Hematopoietic multipotent progenitor cell treated with erythropoietin and hydrocortisone succinate and interleukin-3 and kit ligand, for 8 days (in vitro differentiated cells): ENCODE measurements at places on chromosomes 6 and 20.

DNA sequence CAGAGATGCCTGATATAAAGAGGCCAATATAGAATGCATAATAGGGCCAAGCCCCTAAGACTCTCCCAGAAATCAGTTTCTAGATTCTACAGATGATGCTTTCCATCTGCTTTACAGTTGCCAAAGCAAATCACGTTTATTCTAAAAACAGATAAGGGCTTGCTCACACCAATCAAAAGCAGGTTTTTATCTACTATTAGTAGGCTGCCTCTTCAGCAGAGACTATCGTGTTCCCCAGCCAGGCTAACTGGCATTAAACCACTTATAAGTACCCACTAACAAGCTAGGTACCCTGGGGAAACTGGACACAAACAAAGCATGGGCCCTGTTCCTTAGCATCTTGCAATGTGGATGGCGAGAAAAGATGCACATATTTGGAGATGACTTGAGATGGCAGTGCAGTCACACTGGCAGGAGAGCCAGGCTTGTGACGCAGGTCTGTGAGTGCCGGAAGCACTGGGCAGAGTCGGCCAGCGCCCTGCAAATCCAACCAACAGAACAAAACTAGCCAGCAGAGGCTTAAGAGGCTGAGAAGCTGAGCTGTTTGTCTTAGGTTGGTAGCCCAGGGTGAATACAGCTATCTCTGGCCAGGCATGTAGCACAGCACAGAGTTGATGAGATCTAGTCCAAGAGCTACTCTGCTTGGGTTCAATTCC lies 73.4 kb downstream of the GFOD1 start:
- DNase-seq, result no peak

GRCh38 chr6:90369024-90369519 lies 72.4 kb upstream of the BACH2 start:
- DNase-seq, result peak; percentile 43

- no peak for DNase-seq
Observed at GRCh38 chr20:62827311-62828038, 10.6 kb downstream of the COL9A3 start.

- DNase-seq, result no peak
Observed at GRCh38 chr20:37226889-37227288, 34.7 kb downstream of the GHRH start.

- DNase-seq, result no peak
Observed at GRCh38 chr6:128233531-128233930, 286.9 kb downstream of the PTPRK start.

DNA sequence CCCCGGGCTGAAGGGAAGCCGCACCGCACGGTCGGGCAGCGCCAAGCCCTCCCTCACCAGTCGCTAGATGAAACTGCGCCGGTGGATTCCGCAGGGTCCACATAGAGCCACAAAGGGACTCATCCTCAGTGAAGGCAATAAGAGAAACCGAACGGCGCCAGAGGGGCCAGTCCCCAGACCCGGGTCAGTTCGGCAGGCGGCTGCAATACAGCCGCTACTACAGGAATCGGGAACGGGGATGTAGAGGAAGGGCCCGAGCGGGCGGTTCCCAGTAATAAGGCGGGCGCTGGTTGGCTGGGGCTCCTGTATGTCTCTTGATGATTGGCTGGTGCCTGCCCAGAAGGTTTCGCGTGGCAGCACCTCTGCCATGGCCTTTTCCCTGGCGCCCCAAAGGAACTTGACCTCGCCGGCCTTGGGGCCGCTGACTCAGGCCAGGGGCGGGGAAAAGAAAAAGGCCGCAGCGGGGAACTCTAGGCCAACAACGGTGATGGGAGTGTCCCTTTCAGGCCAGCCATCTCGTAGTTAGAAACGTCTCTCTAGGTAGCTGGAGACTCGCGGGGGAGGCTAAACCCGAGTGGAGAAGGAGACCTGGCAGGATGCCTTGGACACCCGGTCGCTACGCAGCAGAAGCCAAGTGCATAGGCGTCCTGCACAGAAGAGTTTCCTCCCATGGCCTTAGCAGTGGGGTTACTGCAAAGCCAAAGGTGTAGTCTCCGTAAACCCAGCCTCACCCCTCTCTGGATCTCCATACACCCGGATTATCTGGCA lies at the start of gene IBTK:
Gene IBTK (minus strand): TSS at position 240 of the 768 bp plus-strand sequence. CDS start 7,258 bp downstream, outside the sequence.
- DNase-seq, result peak; percentile 92

DNA sequence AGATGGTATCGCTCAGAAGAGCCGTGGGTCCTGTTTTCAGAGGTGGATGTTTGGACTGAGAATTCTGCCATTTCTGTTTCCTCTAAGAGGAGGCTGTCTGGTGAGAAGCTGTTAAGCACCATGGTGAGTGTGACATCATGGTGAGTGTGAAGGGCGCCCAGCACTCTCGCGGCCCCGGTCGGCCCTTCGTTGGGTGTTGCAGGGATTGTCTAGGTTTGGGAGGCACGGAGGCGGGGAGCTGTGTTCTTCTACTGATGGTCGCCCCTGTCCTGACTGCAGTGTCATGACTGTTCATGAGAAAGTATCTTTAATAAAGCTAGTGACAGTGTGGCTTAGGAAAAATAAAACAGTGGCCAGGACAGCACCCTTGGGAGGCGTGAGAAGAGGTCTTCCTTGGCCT lies 70.4 kb downstream of the NOL4L start:
- DNase-seq, result no peak

DNA sequence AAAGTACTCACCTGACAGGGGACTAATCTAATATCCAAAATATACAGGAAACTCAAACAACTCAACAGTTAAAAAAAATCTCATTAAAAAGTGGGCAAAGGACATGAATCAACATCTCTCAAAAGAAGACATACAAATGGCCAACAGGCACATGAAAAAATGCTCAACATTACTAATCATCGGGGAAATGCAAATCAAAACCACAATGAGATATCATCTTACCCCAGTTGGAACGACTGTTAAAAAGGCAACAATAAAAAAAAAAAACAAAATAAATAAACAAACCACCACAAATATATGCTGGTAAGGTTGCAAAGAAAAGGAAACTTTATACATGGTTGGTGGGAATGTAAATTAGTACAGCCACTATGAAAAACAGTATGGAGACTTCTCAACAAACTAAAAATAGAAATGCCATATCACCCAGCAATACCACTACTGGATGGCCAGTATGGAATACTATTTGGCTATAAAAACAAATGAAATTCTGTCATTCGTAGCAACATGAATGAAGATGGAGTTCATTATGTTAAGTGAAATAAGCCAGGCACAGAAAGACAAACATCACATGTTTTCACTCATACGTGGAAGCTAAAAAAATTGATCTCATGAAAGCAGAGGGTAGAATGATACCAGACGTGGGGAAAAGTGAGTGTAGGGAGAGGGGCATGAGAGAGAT lies 6.6 kb downstream of the SIRPB2 start:
- DNase-seq, result no peak

GRCh38 chr20:41030531-41031242 lies 2.1 kb downstream of the TOP1 start:
- DNase-seq, result no peak

- peak; percentile 2 for DNase-seq
Observed at GRCh38 chr20:61584851-61585250, 332.8 kb downstream of the CDH4 start.

- no peak for DNase-seq
Observed at GRCh38 chr6:140175486-140175885, 801.0 kb upstream of the CITED2 start.

DNA sequence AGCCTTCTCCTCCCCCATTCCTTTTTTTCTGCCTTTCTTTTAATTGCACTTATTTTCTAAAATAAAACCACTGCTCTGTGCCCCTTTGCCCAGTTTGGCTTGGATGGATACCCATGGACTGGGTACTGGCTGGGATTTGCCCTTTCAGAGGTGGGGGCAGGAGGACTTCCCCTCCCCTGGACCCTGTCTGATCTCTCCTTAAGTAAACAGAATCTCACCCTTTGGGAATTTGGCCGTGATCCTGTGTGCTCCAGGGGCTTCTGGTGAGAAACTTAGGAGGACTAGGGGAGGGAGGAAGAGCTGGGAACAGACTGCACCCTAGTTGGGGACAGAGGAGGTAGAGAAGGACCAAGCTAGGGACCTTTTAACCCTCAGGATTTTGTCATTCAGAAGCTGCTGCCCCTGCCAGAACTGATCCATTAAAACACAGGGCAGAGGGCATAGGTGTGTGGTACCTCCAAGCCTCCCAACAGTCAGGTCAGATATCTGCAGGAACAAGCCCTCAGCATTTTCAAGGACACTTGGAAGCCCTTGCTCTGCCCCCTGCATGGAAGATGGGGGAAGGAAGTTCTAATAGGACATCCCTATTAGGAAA lies 7.3 kb downstream of the FOXP4 start:
- DNase-seq, result no peak

- DNase-seq, result no peak
Observed at GRCh38 chr6:161367472-161367871, 93.6 kb upstream of the AGPAT4 start.

- DNase-seq, result no peak
Observed at GRCh38 chr6:142416179-142416578, 114.4 kb downstream of the ADGRG6 start.

GRCh38 chr20:36435592-36436541 lies 105.5 kb upstream of the MYL9 start:
- peak; percentile 84 for DNase-seq

DNA sequence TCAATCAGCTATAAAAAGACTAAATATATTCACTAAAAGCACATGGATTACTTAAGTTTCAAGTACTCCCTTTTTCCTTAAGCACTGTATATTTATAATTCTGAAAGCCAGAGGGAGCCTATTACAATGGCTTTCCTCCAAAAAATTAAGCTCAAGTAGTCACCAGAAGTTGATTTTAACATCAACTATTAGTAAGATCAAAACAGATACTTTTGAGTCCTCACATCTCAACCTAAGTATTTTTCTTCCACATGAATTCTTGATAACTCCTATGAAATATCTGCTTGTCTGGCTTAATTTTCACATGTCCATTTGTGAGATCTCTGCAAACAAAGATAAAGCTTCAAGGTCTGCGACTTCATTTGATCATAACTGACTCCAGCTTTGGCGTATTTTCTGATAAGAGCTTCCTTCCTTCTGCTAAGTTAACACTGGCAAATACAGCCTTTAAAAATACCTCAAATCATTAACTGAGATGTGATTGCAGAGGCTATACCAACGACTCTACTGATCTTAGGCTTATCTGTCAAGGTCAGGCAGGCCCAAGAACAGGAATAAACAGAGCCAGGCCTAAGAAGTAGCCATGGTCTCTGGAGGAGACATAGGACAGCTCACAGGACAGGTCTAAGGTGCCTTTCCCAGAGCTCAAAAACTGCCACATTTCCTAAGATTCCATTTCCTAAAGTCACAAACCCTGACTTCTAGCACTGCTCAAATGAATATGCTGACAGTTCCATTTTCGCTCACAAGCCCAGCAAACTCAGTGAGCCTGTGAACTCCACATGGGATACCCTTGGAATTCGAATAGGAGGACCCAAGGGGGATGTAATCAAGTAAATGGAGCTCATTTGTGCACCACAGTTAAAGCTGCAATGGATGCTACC lies 10.0 kb downstream of the SNX5 start:
- DNase-seq, result peak; percentile 95

DNA sequence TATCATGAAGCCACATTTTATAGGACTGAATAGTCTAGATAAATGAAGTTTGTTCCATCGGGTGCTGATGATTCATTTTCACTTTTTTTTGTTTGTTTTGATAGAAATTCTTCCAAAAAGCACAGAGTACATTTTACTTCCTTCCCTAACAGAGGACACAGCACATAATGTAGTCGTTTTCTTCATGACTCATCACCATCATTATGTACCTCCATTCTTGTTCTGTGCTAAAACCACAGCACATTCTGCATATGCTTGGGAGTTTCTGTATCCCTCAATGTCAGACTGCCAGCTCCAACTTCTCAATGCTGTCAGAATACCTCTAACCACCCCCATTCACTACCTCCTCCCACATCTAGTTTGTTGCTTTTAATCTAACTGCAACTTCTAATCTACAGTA lies 1004.9 kb upstream of the ADGRB3 start:
- DNase-seq, result no peak

GRCh38 chr20:23278172-23278571 lies 72.4 kb upstream of the NXT1 start:
- no peak for DNase-seq
